Parietal lobe (tissue), 2 donors: ENCODE measurements at places on chromosomes 1 and 21. TPM values are rescaled to one million over a fixed set of nuclear protein-coding genes. Genes with fewer than 3 reads are reported as not detected.

SF3B4 gene
- total RNA-seq, result 15.7 TPM

MSH4 gene
- 1.9 TPM for total RNA-seq

CEP85 gene
- 19.4 TPM for total RNA-seq

PTPRC gene
- 3.8 TPM for total RNA-seq

SLC9A1 gene
- 2.2 TPM for total RNA-seq

CFAP74 gene
- 0.63 TPM for total RNA-seq
